ENCODE measurements at places on chromosomes 12 and 14. TPM values are rescaled to one million over a fixed set of nuclear protein-coding genes. Genes with fewer than 3 reads are reported as not detected.

DNA sequence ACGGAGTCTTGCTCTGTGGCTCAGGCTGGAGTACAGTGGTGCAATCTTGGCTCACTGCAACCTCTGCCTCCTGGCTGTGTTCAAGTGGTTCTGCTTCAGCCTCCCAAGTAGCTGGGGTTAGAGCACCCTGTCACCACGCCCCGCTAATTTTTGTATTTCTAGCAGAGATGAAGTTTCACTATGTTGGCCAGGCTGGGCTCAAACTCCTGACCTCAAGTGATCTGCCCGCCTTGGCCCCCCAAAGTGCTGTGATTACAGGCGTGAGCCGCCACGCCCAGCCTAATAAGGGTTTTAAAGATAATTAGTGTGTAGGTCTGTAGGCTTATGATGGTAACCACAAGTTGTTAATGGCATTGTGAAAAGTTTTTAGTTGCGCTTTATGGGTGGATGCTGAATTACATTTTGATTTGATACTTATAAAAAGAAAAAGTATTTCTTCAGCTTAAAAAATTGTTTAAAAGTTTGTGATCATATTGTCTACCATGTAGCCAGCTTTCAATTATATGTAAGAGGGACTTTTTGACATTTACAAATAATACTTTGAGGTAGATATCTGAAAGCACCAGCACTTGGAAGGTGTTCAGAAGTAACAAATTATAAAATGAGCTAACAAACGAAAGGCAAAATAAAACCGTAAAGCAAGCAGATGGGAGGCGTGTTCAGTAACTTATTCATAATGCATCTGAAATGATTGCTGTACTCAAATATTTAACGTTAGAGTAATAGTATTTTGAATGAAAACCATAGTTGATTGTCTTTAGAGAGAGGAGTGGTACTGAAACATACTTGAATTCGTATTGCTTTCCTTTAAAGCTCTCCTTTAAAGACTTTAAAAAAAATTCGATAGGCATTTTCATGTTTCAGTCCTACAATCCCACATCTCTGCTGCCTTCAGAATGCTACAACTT is 37.1 kb downstream of the MDM2 start:
- H3K36me3 ChIP-seq, result no peaks in the 10 kb centered on the region
- no peaks in the 10 kb centered on the region for H3K4me1 ChIP-seq
- no peak overlapping the region for H3K27ac ChIP-seq
- no peaks in the 10 kb centered on the region for H3K27me3 ChIP-seq

The SCARB1 gene
- total RNA-seq, result 7.1 TPM

DNA sequence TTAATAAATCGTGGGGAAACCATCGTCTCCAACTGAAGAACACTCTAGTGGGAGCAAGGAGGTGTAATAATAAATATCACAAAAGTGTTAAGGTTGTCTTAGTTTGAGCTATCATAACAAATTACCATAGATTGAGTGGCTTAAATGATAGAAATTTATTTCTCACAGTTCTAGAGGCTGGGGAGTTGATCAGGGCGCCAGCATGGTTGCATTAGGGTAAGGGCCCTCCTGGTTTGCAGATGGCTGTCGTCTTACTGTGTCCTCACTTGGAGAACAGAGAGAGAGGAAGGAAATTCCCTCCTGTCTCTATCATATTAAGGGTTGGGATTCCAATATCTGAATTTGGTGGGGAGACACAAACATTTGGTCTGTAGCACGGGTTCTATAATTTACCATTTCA is 33.0 kb downstream of the MRPS35 start:
- H3K27me3 ChIP-seq, result no peaks in the 10 kb centered on the region
- no peak for DNase-seq
- H3K4me3 ChIP-seq, result no peak overlapping the region

DNA sequence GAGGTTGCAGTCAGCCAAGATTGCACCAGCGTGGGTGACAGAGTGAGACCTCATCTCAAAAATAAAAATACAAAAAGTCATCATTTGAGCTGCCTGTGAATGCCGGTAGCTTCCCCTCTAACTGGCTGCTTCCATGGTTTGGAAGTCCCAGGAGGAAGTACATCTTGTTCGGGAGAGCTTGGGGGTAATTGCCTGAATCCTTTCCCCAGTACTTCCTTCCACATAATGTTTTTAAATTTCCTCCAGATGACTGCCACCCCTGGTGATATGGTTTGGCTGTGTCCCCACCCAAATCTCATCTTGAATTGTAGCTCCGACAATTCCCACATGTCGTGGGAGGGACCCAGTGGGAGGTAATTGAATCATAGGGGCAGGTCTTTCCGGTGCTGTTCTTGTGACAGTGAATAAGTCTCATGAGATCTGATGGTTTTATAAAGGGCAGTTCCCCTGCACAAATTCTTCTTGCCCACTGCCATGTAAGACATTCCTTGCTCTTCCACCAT is 87.2 kb downstream of the SPRING1 start:
- no peaks in the 10 kb centered on the region for H3K27me3 ChIP-seq
- no peak for DNase-seq
- H3K36me3 ChIP-seq, result no peaks in the 10 kb centered on the region
- no peaks in the 10 kb centered on the region for H3K4me1 ChIP-seq
- no peak overlapping the region for H3K4me3 ChIP-seq
- no peak overlapping the region for H3K27ac ChIP-seq

GRCh38 chr12:27549236-27549800 is 25.3 kb downstream of the PPFIBP1 start:
- peaks cover 39% of the 10 kb centered on the region for H3K4me1 ChIP-seq
- H3K27me3 ChIP-seq, result no peaks in the 10 kb centered on the region
- no peaks in the 10 kb centered on the region for H3K36me3 ChIP-seq
- DNase-seq, result no peak

The C1R gene
- 237 TPM for total RNA-seq

DNA sequence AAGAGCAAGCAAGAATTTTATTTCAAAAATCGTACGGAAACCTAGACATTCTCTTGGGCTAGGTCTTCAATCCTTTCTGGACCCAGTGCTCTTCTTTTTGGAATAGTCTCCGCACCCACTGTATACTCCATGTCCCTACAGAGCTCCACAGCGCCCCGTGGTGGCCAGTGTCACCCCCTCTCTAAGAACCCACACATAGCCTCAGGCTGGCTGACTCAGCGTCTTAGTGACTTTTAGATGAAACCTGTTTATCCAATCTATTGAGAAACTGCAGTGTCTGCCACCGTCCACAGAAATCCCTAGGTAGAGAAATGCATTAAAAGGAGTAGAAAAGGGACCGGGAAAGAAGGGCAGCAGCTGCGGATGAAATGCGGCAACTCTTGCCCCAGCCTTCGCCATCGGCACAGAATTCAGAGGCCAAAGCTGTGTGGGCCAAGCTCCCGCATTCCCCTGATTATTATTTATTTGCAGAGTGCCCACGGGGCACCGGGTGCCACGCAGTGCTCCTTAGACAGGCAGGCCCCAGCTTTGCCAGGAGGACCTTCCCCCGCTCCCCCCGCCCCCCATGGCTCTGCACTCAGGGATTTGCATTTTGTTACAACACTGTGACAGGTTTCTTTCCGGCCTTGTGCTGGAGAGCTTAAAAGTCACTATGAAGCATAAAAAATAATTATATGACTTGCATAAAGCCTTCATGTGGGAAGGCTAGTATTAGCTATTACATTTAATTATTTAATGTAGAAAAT is 170.1 kb upstream of the FKBP4 start:
- H3K36me3 ChIP-seq, result no peaks in the 10 kb centered on the region
- peaks cover 4% of the 10 kb centered on the region for H3K4me1 ChIP-seq
- H3K4me3 ChIP-seq, result no peak overlapping the region

GRCh38 chr14:85165094-85165493 is 364.9 kb upstream of the FLRT2 start:
- H3K27ac ChIP-seq, result no peak overlapping the region
- no peaks in the 10 kb centered on the region for H3K27me3 ChIP-seq
- no peaks in the 10 kb centered on the region for H3K4me1 ChIP-seq
- no peaks in the 10 kb centered on the region for H3K36me3 ChIP-seq

- H3K27me3 ChIP-seq, result no peaks in the 10 kb centered on the region
- no peak overlapping the region for H3K4me3 ChIP-seq
- DNase-seq, result no peak
- no peaks in the 10 kb centered on the region for H3K4me1 ChIP-seq
- no peaks in the 10 kb centered on the region for H3K36me3 ChIP-seq
- no peak overlapping the region for H3K27ac ChIP-seq
These were observed 54.6 kb downstream of the PROX2 start for GRCh38 chr14:74821267-74821915.

- no peaks in the 10 kb centered on the region for H3K36me3 ChIP-seq
- H3K27ac ChIP-seq, result no peak overlapping the region
- no peaks in the 10 kb centered on the region for H3K4me1 ChIP-seq
- DNase-seq, result no peak
- no peaks in the 10 kb centered on the region for H3K27me3 ChIP-seq
- H3K4me3 ChIP-seq, result no peak overlapping the region
These were observed 24.8 kb downstream of the RGS6 start for GRCh38 chr14:71956920-71957563.

The TAS2R31 gene
- not detected for total RNA-seq

DNA sequence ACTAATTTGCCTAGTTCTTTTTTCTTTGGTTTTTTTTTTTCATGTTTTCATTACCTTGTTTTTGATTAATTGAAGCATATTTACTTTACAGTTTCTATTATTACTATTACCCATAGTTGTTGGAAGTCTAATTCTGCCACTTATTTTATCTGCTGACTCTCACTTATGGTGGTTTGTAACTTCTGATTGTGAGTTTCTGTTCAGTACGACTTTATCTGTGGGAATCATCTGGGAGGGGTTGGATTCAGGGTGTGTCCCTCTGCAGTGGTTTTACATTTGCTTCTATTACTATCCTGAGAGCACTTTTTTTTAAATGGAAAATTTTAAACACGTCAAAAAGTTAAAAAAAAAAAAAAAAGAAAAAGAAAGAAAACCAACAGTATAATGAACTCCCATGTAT is 26.4 kb upstream of the SOS2 start:
- H3K4me1 ChIP-seq, result no peaks in the 10 kb centered on the region
- no peaks in the 10 kb centered on the region for H3K27me3 ChIP-seq
- no peak for DNase-seq
- no peak overlapping the region for H3K27ac ChIP-seq
- H3K4me3 ChIP-seq, result no peak overlapping the region
- no peaks in the 10 kb centered on the region for H3K36me3 ChIP-seq

- no peak overlapping the region for H3K4me3 ChIP-seq
- H3K4me1 ChIP-seq, result no peaks in the 10 kb centered on the region
- H3K36me3 ChIP-seq, result no peaks in the 10 kb centered on the region
- H3K27me3 ChIP-seq, result no peaks in the 10 kb centered on the region
- no peak overlapping the region for H3K27ac ChIP-seq
These were observed 133.5 kb upstream of the PARP11 start for GRCh38 chr12:4006743-4007142.

DNA sequence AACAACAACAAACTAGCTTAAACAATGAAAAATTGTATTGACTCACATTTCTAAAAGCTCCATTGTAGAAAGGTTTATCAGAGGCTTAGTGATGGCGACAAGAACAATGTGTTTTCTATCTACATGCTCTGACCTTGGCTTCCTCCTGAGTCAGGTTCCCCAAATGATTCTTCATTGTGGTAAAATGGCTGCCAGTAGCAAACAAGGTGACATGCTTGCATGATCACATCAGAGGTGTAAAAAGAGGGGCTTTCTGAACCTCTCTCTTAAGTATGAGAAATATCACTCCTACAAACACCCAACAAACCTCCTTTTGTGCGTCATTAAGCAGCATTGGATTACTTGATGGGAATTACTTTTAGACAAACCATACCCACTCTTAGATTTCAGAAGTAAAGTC is 252.4 kb upstream of the SYT1 start:
- no peak overlapping the region for H3K27ac ChIP-seq
- DNase-seq, result no peak
- H3K4me1 ChIP-seq, result no peaks in the 10 kb centered on the region
- H3K27me3 ChIP-seq, result no peaks in the 10 kb centered on the region
- no peak overlapping the region for H3K4me3 ChIP-seq

DNA sequence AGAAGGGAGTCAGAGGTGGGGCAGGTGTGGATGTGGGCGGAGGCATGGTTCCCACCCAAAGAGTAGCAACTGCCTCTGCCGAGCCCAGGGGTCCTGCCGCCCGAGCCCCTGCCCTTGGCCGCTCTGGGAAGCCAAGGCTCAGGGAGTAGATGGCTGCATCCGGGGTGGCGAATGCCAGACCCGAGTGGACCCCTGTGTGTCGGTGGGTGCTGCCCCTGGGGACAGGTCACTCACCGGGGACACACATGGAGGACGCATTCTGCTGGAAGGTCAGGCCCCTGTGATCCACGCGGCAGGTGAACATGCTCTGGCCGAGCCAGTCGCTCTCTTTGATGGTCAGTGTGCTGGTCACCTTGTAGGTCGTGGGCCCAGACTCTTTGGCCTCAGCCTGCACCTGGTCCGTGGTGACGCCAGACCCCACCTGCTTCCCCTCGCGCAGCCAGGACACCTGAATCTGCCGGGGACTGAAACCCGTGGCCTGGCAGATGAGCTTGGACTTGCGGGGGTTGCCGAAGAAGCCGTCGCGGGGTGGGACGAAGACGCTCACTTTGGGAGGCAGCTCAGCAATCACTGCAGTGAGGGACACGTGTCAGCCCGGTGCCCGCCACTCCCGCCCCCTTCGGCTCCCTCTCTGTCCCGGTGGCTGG is 329.0 kb downstream of the TMEM121 start:
- no peak for DNase-seq
- no peaks in the 10 kb centered on the region for H3K36me3 ChIP-seq
- no peak overlapping the region for H3K4me3 ChIP-seq
- no peaks in the 10 kb centered on the region for H3K4me1 ChIP-seq

- no peaks in the 10 kb centered on the region for H3K36me3 ChIP-seq
- H3K27ac ChIP-seq, result no peak overlapping the region
- H3K4me1 ChIP-seq, result peaks cover 13% of the 10 kb centered on the region
- no peak for DNase-seq
- H3K27me3 ChIP-seq, result no peaks in the 10 kb centered on the region
- H3K4me3 ChIP-seq, result no peak overlapping the region
These were observed 28.3 kb downstream of the FRMD6 start for GRCh38 chr14:51680031-51680430.

DNA sequence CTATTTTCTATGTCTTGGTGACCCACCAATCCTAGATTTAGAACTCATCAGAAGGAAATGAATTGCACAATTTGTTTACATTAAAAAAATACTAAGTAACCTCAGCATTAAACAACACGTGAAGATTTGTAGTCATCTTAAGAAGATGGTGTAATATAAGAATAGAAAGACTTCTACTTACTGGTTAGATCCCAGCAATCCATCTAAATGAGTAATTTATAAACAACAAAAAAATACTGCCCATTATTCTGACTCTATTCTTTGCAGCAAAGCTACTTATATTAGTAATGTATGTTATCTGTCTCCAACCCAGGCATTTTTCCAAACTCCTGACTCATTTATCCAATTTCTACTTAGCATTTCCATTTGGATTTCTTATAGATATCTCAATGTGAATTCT is 67.8 kb downstream of the CD163L1 start:
- no peaks in the 10 kb centered on the region for H3K27me3 ChIP-seq
- H3K4me3 ChIP-seq, result no peak overlapping the region
- no peak overlapping the region for H3K27ac ChIP-seq
- no peaks in the 10 kb centered on the region for H3K4me1 ChIP-seq

GRCh38 chr12:49784756-49785409 is 43.3 kb downstream of the NCKAP5L start:
- DNase-seq, result no peak
- no peak overlapping the region for H3K4me3 ChIP-seq
- H3K27ac ChIP-seq, result no peak overlapping the region
- H3K36me3 ChIP-seq, result no peaks in the 10 kb centered on the region

Data from esophagus squamous epithelium (tissue), 5 donors.